ENCODE measurements at places on chromosomes 2 and 18.

DNA sequence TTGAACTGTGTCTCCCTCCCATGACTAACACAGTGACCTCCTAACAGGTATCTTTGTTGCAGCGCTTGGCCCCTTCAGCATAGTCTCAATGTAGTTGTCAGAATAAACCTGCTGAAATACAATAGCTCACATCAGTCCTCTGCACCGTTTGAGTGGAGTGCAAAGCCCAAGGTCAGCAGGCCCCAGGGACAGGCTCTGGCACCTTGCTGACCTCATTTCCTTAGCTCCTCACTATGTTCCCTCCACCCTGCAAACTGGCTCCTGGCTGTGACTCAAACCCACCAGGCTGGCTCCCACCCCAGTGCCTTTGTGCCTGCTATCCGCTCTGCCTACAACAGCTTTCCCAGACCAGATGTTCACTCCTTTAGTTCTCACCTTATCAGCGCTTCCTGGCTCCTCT lies 146.7 kb downstream of the LRATD1 start:
- no peak for DNase-seq

DNA sequence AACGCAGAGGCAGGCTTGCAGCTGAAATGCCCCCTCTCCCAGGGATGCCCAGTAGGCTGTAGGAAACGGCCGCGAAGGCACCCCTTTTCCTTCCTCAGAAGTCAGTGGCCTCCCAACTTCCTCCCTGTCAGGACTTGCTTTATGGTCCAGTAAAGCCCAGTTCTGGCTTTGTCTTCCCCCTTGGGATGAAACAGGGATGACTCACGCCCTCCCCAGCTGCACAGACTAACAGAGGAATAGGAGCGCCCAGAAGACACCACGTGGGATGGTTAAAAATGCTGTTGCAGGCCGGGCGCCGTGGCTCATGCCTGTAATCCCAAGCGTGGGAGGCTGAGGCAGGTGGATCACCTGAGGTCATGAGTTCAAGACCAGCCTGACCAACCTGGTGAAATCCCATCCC lies 6.9 kb downstream of the CREG2 start:
- peak; percentile 78 for DNase-seq

DNA sequence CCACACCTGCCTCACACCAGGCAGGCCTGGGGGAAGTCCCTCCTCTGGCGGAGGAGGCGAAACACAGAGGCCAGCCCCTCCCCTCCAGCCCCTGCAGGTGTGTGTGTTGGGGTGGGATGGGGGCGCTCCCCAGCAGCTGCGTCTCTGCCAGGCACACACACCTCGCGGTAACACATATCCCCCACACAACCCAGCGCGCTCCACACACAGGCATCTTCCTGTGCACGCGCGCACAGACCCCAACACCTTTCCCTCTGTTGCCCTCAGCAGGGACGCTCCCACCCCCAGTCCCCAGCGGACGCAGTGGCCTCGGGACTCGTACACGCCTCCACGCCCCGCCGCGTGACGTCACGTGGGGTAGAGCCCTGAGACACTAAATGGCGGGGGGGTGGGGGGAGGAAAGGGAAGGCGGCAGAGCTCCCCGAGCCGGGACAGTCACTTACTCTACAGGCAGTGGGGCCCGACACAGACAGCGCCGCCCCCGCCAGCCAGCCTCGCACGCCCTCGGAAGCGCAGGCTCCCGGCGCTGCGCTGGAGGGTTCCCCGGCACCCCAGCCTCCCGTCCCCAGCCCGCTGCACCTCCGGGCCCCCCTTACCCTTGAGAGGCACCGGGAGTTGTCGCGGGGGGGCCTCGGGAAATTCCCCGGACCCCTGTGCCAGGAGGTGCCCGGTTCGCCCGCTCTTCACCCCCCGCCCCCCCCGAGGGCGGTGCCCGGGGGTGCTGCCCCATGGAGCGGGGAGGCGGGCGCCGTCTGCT lies at the start of gene WNT10A:
TSS of gene WNT10A (plus strand) at position 751 of the 757 bp plus-strand sequence. CDS start 144 bp downstream, outside the sequence.
- no peak for DNase-seq

GRCh38 chr2:233142355-233142897 lies 82.3 kb downstream of the INPP5D start:
- DNase-seq: no peak

- DNase-seq: no peak
These were observed 51.2 kb upstream of the GLI2 start for GRCh38 chr2:120684289-120685065.

- DNase-seq: peak; percentile 93
These were observed 106.8 kb upstream of the SERPINE2 start for GRCh38 chr2:224145751-224146355.

DNA sequence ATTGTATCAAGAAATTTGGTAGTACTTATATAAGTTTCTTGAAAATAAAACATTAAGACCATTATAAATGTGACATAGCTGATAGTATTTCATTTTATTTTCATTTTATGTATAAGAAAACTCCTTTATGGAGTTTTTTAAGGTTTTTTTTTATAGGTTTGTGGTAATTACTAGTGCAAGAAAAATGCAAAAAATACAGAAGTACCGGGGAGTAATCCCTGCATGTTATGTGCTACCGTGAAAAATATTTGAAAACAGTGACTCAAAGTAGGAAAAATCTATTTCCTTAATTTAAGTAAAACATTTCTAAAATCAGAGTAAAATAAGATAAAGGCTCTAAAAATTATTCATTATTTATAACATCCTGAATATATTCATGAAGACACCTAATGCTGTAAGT lies 21.6 kb downstream of the ZSWIM2 start:
- DNase-seq: no peak

DNA sequence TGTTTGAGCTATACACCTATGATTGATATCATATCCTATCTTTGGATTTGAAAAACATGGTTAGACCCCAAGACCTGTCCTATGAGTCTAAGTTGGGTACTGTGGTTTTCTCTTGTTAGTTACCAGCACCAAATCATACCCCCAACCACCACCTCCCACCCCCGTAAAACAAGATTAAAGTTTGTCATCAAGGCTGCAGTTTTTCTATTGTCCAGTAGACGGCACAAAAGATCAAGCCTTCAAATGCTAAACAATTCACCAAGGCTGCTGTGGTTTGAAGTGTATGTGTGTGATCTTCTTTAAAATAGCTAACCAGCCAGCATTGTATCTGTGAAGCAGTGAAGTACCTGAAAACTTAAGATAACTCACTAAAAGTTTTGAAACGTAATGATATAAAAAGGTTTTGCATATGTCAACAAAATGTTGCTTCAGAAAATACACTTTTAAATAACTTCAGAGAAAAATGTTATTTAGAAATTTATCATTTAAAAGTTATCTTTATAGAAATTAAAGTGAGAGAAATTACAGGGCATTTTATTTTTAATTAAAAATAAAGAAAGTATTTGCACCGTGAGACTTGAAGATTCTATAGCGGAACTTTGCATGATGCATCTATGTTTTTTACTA lies 5.8 kb upstream of the MEIS1 start:
- peak; percentile 36 for DNase-seq

GRCh38 chr2:206192157-206192556 lies 32.5 kb downstream of the EEF1B2 start:
- no peak for DNase-seq

- DNase-seq: no peak
These were observed 433 bp downstream of the SH3RF3 start for GRCh38 chr2:109129356-109129920.

DNA sequence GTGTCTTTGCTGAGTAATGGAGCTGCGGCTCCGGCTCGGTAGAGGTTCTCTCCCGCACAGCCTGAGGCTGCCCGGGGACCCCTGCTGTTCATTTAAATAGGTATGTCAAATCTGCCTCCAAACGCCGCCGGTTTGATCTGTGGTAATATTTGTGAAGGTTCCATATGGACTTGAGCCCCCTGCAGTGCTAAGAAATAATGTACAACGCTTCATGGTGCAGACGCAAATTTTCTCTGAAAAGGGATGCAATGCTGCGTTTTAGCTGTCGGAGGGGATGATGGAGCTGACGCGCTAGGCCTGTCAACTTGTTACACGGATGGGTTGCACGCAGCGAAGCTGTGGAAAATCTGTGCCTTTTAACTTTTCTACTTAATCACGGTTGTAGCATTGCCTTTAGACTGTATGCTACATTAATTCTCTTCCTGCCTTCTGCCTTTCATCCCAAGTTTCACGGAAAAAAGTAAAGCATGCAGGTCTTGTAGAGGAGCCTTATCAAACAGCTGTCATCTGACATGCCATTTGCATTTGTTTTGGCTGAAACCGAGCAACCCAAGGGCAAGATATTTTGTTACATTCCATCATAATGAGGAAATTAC lies 43.2 kb downstream of the MRPS9 start:
- peak; percentile 40 for DNase-seq

- DNase-seq: no peak
These were observed 56.6 kb upstream of the SCN9A start for GRCh38 chr2:166432331-166432730.

- DNase-seq: no peak
These were observed 198.5 kb downstream of the SP3 start for GRCh38 chr2:173766537-173767289.

GRCh38 chr2:238380336-238380735 lies 46.4 kb upstream of the ASB1 start:
- DNase-seq: no peak

DNA sequence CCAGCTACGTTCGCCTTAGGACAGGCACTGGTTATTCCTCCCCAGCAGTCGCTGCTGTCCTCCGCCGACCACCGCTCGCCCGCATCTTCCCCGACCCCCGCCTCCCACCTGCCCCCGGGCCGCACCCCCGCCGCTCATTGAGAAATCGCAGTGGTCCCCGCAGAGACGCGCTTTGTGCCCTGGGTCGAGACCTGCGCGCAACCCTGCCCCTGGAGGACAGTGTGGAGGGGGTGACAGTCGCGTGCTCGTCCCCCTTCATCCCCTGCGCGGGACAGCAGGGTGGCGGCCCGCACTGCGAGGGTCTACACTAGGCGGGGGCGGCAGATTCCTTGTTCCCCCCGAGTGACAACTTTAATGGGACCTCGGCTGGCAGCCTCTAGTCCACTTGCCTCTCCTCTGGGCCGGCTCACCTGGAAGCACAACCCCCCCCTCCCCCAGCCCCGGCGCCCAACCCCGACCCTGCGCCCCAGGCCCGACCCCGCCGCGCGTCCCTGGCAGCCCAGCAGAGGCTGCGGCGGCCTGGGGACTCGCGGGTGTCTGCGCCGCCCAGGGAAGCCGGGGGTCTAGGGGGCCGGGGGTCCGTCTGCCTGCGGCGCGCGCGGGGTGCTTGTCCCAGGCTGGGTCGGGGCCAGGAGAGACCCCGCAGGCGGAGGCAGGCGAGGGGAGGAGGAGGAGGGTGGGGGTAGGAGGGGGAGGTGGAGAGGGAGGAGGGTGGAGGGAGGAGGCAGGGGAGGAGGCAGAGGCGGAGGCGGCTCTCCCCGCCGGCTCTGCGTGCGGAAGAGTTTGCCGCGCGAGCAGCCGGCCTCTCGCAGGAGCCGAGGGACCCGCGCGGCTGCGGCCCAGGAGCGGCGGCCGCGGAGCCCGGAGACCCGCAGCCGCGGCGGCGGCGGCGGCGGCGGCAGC lies at the start of gene NPAS2:
TSS of gene NPAS2 (plus strand) at position 770 of the 903 bp plus-strand sequence. CDS start 84,616 bp downstream, outside the sequence.
- no peak for DNase-seq

DNA sequence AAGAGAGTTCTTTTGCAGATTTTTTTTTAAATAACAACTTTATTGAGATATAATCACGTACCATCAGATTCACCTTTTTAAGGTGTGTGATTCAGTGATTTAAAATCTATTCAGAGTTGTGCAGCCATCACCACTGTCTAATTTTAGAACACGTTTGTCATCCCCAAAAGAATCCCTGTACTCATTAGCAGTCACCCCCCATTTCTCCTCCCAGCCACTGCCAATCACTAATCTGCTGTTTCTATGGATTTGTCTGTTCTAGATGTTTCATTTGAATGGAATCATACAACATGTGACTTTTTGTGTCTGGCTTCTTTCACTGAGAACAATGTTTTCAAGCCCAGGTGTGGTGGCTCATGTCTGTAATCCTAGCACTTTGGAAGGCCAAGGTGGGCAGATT lies 55.4 kb upstream of the RAPH1 start:
- DNase-seq: no peak

GRCh38 chr18:32299484-32299883 lies 109.6 kb downstream of the MEP1B start:
- DNase-seq: no peak

DNA sequence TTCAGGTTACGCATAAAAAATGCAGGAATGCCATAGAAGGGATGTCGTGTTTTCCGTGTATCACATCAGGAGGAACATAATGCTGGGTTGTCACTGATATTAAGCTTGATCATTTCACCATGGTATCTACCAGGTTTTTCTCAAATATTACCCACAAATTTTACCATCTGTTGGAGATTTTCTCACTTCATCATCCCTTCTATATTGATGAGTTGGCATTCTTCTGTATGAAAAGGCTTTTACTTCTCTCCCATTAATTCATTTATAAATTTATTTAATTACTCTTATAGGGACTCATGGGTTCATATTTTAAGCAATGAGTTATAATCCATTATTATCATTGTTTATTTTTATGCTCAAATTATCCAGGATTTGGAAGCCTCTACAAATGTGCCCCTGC lies 608.2 kb downstream of the EPHA4 start:
- DNase-seq: no peak

DNA sequence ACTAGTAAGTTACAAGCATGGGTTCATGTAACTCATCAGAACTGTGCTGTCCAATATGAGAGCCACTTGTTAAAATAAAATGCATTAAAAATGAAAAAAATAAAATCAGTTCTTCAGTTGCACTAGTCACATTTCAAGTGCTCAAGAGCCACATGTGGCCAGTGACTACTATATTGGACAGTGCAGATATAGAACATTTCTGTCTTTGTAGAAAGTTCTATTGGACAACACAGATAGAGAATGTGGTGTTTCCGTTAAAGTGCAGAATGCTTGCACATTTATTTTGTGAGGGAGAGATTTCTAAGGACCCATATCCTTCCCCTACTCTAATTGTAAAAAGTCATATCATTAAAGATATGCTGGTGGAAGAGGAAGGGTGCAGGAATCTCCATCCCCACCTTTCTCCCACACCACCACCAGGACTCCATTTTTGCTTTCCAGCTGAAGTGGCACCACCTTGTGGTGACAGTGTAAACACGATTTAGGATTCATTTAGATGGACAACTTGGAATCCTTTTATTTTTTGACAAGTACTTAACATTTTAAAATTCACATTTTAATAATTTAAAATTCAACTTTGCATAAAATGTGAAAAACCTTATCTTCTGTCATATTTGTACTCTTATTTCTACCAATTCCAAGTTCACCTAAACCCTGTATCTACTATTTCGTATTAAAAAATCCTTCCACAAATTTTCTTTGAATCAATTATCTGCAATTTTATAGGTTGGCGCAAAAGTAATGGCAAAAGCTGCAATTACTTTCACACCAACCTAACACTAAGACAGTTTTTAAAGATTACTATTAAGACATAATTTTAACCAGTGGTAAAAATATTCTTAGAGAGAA lies 9.4 kb upstream of the CD302 start:
- DNase-seq: peak; percentile 51

- no peak for DNase-seq
These were observed 330.3 kb upstream of the MEX3C start for GRCh38 chr18:51527826-51528225.

GRCh38 chr2:54499661-54500060 lies 43.5 kb downstream of the SPTBN1 start:
- no peak for DNase-seq
